ENCODE measurements at places on chromosomes 4 and X. TPM values are rescaled to one million over a fixed set of nuclear protein-coding genes. Genes with fewer than 3 reads are reported as not detected.

The TLR6 gene
- total RNA-seq, result 1.5 TPM

The AMBN gene
- total RNA-seq, result not detected

The CACNA1F gene
- total RNA-seq, result not detected

The CPZ gene
- 130 TPM for total RNA-seq

The LRIT3 gene
- not detected for total RNA-seq

- DNase-seq, result no peak
Measured at GRCh38 chrX:103608306-103608963, 672 bp downstream of the TCEAL3 start.

- DNase-seq, result peak; percentile 51
Measured at GRCh38 chr4:38948551-38948950, 80.9 kb downstream of the FAM114A1 start.

- peak; percentile 29 for DNase-seq
Measured at GRCh38 chr4:15882675-15883086, 55.9 kb downstream of the FGFBP1 start.

GRCh38 chr4:133347409-133347808 is 198.3 kb downstream of the PCDH10 start:
- DNase-seq, result no peak

- no peak for DNase-seq
Measured at GRCh38 chrX:77638397-77638796, 147.6 kb downstream of the ATRX start.

Data from SJSA1 (cell line).